ENCODE measurements at places on chromosomes 16 and 17. TPM values are rescaled to one million over a fixed set of nuclear protein-coding genes. Genes with fewer than 3 reads are reported as not detected.

DNA sequence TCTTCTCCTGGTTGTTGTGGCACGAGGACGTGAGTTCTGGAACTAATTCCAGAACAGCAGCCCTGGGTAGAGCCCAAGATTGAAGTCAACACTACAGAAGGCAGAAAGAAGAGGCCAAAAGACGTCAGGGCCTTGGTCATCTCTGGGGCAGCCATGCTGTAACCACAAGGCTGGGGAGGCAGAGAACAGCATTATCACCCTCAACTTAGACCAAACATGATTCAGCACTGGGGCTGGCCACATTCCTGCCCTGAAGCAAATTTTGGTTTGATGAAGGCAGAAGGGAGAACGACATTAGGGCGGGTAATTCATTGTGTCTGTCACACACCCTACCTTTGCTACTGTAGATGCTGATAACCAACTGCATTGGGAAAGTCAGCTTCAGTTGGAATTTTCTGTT is 9.7 kb upstream of the ALOX15B start:
- H3K36me3 ChIP-seq: no peaks in the 10 kb centered on the region
- no peak for DNase-seq
- H3K4me1 ChIP-seq: no peaks in the 10 kb centered on the region

- no peak overlapping the region for H3K4me3 ChIP-seq
- DNase-seq: no peak
- H3K36me3 ChIP-seq: no peaks in the 10 kb centered on the region
- no peaks in the 10 kb centered on the region for H3K27me3 ChIP-seq
- H3K27ac ChIP-seq: no peak overlapping the region
These were observed 28.0 kb upstream of the SNN start for GRCh38 chr16:11639925-11640899.

The STUB1 gene
- polyA plus RNA-seq: 128 TPM

DNA sequence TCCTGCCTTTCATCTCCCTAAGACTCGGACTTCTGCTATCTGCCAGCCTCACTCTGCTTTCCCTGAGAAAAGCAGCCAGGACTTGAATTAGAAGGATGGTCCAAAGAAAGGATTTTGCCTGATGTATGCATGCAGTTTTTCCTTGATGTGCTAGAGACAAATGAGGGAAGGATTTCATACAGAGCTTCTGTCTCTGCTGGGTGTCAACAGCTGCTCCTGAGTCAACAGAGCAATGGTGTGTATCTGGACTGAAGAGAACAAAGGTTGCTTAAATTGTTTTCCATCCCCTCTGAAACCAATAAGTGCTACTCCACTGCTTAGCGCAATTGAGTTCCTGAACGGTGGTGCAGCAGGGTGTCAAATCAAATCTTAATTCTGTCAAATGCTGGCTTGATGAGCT is 680.6 kb upstream of the C16orf82 start:
- no peaks in the 10 kb centered on the region for H3K4me1 ChIP-seq
- H3K36me3 ChIP-seq: no peaks in the 10 kb centered on the region
- H3K27ac ChIP-seq: no peak overlapping the region
- no peaks in the 10 kb centered on the region for H3K27me3 ChIP-seq
- DNase-seq: no peak
- no peak overlapping the region for H3K4me3 ChIP-seq

GRCh38 chr17:39177256-39177655 is 11.3 kb upstream of the ARL5C start:
- peaks cover 10% of the 10 kb centered on the region for H3K27me3 ChIP-seq
- peaks cover 7% of the 10 kb centered on the region for H3K4me1 ChIP-seq
- no peaks in the 10 kb centered on the region for H3K36me3 ChIP-seq
- DNase-seq: no peak

- no peaks in the 10 kb centered on the region for H3K27me3 ChIP-seq
- no peak overlapping the region for H3K27ac ChIP-seq
- no peak overlapping the region for H3K4me3 ChIP-seq
- DNase-seq: no peak
These were observed 11.9 kb downstream of the SBK1 start for GRCh38 chr16:28304214-28304613.

- DNase-seq: no peak
- no peak overlapping the region for H3K27ac ChIP-seq
- H3K27me3 ChIP-seq: no peaks in the 10 kb centered on the region
- no peaks in the 10 kb centered on the region for H3K4me1 ChIP-seq
- H3K4me3 ChIP-seq: no peak overlapping the region
These were observed 309.0 kb upstream of the PMFBP1 start for GRCh38 chr16:72480911-72481310.

DNA sequence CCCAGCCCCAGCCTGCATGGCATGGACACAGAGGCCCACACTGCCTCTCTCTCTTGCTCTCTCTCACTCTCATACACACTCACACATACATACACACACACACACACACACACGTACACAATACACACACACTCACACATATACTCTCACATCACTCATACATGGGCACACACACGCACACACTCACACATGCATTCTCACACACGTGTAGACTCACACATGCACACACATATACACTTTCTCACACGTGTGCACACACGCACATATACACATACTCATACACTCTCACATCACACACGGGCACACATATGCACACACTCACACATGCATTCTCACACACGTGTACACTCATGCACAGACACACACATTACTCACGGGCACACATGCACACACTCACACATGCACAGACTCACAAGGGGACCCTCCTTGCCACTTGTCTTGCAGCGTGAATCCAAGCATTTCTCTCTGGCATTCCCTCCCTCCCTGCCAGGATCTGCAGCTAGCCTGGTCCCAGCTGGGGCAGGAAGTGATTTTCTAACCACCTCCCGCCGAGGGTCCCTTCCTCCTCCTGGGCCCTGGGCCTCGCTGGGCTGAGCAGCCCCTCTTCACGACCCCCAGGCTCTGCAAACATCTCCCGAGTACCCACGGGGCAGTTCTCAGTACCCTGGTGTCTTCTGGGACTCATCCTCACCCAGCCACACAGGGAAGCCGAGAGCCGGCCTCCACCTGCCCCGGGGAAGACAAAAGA is 37.5 kb downstream of the IL21R start:
- H3K4me1 ChIP-seq: no peaks in the 10 kb centered on the region
- no peak overlapping the region for H3K4me3 ChIP-seq
- H3K36me3 ChIP-seq: peaks cover 19% of the 10 kb centered on the region
- no peaks in the 10 kb centered on the region for H3K27me3 ChIP-seq
- DNase-seq: no peak

The ADAD2 gene
- 0.06 TPM for polyA plus RNA-seq

- DNase-seq: peak; percentile 65
- peaks cover 29% of the 10 kb centered on the region for H3K27me3 ChIP-seq
- no peak overlapping the region for H3K27ac ChIP-seq
These were observed 1.1 kb downstream of the GJC1 start for GRCh38 chr17:44828919-44829522.

The CACNG5 gene
- polyA plus RNA-seq: not detected
